ENCODE measurements at places on chromosomes 3 and 15.

GRCh38 chr3:178754852-178755510 lies 218.7 kb downstream of the KCNMB2 start:
- no peak for DNase-seq

GRCh38 chr3:50294089-50294488 lies 1.9 kb upstream of the IFRD2 start:
- no peak for DNase-seq

- DNase-seq, result no peak
Observed at GRCh38 chr3:52441772-52442332, 3.1 kb downstream of the SEMA3G start.

DNA sequence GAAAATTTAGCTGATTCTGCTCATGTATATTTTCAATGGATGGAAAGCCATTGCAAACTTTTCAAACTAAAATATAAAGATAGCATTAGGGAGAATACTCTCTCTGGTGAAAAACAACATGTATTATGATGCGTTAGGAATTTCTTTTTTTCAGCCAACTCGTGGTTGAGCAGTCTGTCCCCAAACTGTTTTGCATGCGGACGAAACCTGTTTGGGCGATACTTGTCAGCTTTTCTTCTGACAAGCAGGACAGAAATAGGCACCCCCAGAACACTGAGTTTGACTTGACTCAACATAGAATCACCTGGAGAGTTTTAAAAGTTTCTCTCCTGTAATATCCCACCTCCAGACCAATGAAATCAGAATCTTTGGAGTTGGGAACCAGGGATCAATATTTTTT lies 417.5 kb upstream of the TPRG1 start:
- no peak for DNase-seq

DNA sequence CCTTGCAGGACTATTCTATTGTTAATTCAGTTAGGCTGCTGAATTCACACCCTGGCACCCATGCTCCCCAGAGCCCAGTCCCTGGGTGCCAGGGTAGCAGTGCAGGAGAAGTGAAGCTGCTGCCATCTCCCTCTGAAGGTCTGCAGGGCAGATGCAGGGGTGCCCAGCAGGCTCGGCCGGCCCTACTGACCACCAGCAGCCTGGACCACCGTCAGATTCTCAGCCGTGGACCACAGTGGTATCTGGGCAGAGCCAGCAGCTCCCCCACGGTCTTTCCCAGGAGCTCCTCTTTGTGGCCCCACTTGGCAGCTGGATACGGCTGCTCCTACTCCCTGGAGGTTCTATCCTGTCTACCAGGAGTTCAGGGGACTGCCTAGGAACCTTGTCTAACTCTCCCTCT lies 46.8 kb downstream of the ALDH1L1 start:
- DNase-seq, result no peak

DNA sequence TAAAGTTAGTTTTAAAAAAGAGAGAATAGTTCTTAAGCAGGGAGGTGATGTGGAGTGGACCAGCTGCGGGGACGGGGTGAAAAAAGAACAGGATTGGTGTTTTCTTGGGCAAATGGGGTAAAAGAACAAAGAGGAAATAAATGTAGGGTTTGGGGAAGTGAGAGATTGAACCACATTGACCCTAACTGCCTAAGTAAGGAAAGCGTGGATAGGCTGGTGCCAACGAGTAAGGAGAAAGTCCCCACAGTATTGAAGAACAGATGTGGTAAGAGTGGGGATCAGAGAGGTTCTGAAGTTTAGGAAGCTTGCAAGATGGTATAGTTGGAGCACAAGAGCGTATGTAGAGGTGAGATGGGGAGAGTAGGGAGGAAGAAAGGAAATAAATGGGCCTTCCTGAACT lies 17.0 kb downstream of the IREB2 start:
- DNase-seq, result no peak

DNA sequence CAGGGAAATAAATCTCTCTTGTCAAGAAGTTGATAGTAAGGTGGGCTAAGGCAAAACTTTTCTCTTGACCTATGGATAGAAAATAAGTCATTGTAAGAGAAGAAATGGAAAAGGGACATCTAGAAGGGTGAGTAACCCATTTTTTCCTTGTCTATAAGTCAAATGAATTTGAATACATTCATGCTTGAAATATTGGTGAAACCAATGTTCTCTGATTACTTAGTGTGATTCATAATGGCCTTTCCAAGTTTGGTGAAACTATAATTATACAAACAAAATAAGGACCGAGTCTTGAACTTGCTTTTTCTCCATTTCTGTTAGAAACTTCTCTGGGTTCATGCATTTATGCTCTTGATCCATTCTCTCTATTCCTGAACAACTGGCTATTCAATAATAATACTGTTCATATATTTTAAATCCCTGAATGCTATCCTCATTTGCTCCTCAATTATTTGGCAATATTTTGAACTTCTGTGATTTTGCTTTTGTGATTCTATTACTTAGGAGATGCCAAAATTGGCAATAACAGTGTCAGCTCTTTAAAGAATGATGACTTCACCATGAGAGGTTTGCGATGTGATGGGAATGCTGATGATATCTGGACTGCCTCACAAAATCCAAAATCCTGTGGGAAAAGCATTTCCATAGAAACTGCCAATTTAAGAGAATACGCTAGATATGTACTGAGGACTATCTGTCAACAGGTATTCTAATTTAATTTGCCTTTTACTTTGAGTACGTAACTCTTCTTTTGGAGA lies 12.3 kb downstream of the P2RY12 start:
- no peak for DNase-seq

- no peak for DNase-seq
Observed at GRCh38 chr3:127421943-127422662, 134.3 kb upstream of the PRR20G start.

DNA sequence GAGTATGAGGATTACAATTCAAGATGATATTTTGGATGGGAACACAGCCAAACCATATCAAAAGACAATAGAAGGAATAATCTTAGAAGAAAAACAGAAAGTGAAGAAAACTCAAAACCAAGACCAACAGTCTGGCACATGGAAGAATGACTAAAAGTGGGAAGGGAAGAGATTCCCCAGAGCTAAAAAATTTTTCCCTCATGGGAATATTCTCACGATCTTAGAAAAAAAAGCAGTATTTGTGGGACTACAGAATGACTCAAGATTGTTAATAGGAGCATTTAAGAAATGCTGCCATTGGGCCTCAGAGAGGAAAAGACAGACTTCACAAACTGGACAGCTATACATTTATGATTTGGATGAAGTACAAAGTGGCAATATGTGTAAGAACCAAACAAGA lies 18.3 kb downstream of the OSTN start:
- no peak for DNase-seq

- DNase-seq, result no peak
Observed at GRCh38 chr15:34810443-34811129, 15.2 kb upstream of the ACTC1 start.

GRCh38 chr3:100838157-100838556 lies 128.9 kb downstream of the TFG start:
- DNase-seq, result no peak

DNA sequence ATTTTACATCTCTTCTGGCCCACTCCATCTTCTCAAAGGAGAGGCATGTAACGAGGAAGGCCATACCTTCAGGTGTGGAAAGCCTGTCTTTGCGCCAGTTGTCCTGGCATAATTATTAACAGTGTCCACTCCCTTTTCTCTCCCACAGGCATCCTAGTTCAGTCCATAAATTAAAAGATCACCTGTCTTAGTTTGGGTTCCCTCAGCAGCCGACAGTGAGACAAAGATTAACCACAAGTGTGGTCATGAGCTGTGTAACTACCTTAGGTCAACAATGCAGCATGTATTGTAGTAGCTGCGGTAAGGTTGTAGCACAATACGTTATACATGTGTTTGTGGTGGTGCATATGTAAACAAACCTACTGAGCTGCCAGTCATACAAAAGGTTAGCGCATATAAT lies 103.3 kb upstream of the GALNT15 start:
- no peak for DNase-seq

- DNase-seq, result no peak
Observed at GRCh38 chr3:165128544-165128943, 50.2 kb upstream of the SI start.

- no peak for DNase-seq
Observed at GRCh38 chr15:86054338-86054737, 25.3 kb upstream of the AGBL1 start.

GRCh38 chr3:137105277-137105977 lies 147.6 kb downstream of the IL20RB start:
- no peak for DNase-seq

All from stimulated activated CD8-positive, alpha-beta memory T cell treated with anti-CD3 and anti-CD28 coated beads, Interleukin-15, amount 100 ng/mL, for 1 hour (primary cell).